Dermis microvascular lymphatic vessel endothelial cell (primary cell): ENCODE measurements at places on chromosomes 16 and 17. TPM values are rescaled to one million over a fixed set of nuclear protein-coding genes. Genes with fewer than 3 reads are reported as not detected.

GRCh38 chr17:40830085-40830776, 7.8 kb upstream of the KRT10 start:
- no peak for DNase-seq

GRCh38 chr16:21598206-21598605, 1.2 kb upstream of the METTL9 start:
- DNase-seq: no peak

DNA sequence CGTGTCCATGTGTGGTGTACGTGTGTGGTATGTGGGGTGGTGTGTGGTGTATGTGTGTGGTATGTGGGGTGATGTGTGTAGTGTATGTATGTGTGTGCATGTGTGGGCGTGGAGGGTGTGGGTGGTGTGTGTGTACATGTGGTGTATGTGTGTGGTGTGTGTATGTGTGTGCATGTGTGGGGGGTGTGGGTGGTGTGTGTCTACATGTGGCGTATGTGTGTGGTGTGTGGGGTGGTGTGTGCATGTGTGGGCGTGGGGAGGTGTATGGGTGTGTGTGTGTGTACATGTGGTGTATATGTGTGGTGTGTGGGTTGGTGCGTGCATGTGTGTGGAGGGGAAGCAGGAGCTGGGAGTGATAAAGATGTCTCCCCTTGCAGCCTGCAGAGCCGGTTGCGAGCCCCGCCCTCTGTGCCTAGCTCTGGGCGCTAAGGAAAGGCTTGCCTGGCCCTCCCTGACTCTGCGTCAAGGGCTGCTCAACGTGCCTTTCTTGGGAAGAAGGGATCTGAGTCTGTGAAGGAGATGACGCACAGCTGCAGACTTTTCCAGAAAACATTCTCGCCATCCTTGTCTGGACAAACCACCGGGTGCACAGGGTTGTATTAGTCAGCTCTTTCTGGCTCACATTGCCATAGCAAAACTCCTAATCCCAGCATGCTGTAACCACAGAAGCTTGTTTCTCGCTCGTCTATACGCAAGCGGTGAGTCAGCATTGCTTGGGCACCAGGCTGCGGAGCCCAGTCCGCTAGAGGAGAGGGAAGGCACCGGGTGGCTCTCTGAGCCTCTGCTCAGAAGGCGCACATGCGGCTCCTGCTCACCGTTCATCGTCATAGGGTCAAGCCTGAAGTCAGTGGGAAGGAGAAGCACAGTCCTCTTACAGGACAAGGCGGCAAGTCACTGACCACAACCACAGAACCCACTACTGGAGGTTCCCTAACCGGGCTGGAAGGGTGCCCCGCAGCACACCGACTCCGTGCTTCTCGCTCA, 2.0 kb upstream of the CD300H start:
- no peak for DNase-seq

- no peak for DNase-seq
Measured at GRCh38 chr17:42230225-42230624, 35.9 kb upstream of the GHDC start.

GRCh38 chr16:30921748-30922419, 1.5 kb upstream of the FBXL19 start:
- peak; percentile 91 for DNase-seq

GRCh38 chr16:1134776-1135458, 18.0 kb upstream of the CACNA1H start:
- DNase-seq: no peak

KRT16 gene
- not detected in 2 replicates for total RNA-seq

KCNJ12 gene
- total RNA-seq: 0.25 and 0.26 TPM in 2 replicates
